ENCODE measurements at places on chromosomes 3 and 15.

- DNase-seq: no peak
Measured at GRCh38 chr3:53288214-53288613, 32.4 kb upstream of the TKT start.

DNA sequence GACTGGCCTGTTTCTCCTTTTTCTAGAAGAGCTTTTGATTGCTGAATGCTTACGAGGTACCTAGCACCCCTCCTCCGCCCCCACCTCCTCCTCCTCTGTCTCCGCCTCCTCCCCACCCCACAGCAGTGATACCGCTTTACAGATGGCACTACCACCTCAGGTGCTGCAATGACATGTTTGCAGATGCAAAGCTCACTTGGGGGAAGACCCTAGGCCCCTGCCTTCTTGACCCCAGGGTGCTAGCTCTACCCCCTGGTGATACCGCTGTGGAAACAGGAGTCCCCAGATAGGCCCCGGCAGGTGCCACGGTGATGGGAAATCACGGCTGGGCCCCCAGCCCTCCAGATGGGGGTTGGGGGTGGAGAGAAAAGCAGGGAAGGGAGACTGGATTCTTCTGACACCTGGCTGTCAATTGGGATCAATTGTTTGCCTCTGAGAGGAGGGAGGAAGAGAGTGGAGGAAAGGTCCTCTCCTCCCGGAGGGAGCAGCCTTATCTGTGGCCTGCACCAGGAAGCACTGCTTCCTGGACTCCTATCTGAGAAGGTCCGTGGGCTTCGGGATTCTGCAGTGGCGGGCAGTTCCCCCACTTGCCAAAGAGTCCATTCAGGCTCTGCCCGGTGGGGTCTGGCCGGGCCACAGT lies 37.6 kb downstream of the DNASE1L3 start:
- no peak for DNase-seq

DNA sequence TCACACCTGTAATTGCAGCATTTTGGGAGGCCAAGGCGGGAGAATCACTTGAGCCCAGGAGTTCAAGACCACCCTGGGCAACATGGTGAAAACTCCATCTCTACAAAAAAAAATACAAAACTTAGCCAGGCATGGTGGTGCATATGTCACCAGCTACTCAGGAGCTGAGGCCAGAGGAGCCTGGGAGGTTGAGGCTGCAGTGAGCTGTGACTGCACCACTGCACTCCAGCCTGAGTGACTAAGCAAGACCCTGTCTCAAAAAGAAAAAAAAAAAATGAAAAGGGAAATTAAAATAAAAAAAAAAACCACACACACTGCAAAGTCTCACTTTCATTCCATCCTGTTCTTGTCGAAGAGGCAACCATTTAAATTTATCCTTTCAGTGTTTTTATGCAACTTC lies 100.8 kb upstream of the PIAS1 start:
- no peak for DNase-seq

DNA sequence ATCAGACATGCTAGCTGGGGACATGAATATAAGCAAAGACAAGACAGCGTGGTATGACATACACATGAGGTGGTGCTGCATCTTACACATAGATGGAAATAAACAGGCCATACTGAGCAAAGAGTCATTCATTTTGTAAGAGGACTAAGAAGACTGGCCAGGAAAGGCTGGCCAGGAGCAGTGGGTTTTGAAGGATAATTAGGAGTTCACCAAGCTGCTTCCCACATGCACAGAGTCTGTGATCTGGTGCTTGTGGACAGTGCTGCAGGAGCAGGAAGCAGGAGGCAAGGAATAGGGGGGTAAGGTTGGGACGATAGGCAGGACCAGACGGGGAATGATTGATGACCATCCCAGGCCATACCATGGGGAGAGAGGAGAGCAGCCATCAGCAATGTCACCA lies 41.5 kb downstream of the ST8SIA2 start:
- no peak for DNase-seq
